DMS53 (cell line): ENCODE measurements at places on chromosomes 7 and 10.

- peak; percentile 88 for DNase-seq
Observed at GRCh38 chr10:5293691-5294550, 70.8 kb upstream of the UCN3 start.

DNA sequence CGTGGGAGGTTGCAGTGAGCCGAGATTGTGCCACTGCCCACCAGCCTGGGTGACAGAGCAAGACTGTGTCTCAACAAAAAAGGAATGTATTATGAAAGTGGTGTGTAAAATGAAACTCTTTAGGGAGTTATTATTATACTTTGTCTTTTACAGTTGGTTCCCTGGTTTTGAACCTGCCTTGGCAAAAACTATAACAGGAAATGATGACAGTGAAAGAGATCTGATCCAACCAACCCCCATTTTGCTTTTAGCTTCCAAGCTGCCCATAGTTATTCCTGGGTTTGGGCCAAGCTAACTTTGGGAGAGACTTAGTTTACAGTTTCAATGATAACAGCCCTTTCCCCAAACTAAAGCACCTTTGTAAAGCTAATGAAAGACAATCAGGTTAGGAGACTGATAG is 34.1 kb upstream of the NMT2 start:
- no peak for DNase-seq

- DNase-seq = no peak
Observed at GRCh38 chr10:30842185-30842584, 189.5 kb downstream of the ZNF438 start.

GRCh38 chr7:51847461-51848134 is 531.0 kb upstream of the COBL start:
- no peak for DNase-seq

GRCh38 chr10:60384708-60385398 is 4.8 kb downstream of the ANK3 start:
- DNase-seq = no peak

DNA sequence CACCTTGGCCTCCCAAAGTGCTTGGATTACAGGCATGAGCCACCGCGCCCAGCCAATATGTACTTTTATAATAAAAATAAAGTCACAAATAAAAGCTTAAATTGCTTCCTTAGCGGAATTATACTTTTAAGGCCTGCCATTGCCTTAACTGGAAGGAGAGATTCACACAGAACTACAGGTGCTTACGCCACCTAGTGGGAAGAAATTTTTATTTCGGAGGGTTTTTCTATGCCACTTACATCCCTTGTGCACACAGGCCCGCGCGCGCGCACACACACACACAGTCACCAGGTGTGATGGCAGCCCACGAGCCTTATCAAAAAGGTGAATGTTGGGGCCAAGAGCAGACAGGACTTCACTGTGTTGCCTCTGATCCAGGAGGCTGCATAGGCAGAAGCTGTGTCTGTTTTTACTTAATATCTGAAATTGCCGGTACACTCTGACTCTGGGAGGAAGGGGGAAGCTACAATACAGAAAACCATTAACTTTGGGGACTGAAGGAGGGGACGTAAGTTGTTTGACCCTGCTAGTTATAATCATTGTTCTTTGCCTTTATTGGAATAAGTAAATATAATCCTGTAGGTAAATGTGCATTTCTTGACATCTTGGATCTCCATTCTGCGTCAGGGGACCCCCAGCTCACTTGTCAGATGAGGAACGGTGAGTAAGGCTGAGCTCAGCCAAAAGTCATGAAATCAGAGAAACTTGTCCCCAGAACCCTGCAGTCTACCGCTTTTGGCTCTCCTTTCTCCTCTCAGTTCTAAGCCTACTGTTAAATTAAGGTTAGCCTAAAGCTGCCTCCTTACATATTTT is 87.1 kb downstream of the SLC16A9 start:
- peak; percentile 89 for DNase-seq

- no peak for DNase-seq
Observed at GRCh38 chr10:69470463-69471384, 19.5 kb downstream of the TSPAN15 start.

- no peak for DNase-seq
Observed at GRCh38 chr7:4129481-4130122, 552.5 kb upstream of the FOXK1 start.

GRCh38 chr10:89563861-89564478 is 28.6 kb upstream of the SLC16A12 start:
- peak; percentile 70 for DNase-seq

- DNase-seq = no peak
Observed at GRCh38 chr7:157877298-157878090, 540.7 kb downstream of the DNAJB6 start.

DNA sequence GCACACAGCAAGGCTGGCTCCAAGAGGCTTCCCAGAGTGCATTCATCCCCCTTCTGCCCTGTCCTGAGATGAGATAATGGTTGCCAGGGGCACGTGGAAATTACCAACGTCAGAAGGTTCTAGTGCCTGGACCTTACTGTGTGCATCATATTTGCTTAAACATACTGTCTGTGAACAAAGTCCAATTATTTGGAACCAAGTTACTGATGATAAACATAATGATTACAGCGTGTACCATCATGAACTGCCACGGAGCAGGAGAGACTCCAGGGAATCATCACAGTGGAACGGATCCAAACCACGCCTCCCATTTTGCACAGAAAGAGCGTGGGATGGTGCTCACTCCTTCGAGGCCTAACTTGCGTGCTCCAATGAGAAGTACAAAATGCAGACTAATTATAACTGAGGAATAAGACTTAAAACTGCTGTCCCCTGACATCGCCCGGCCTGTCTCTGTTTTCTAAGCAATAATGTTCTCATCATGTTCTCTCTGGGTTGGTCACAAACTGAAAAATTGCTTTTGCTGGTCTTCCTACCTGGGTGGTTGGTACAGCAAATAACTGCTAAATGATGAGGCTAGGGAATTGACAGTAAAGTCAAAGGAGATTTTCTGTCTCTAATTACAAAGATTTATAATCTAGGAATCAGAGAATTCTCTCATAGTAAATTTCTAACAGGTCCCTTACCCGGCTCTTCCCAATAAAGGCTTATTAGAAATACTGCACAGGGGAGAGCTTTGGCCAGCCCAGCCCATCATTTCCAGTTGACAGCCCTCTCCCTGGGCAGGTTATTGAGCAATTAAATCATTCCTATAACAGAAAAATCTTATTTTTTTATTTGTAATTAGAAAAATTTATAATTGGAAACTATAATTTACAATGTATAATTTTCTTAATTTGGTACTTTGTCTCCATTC is 182.2 kb downstream of the CAMK1D start:
- no peak for DNase-seq

GRCh38 chr10:15858861-15859281 is 1.4 kb downstream of the MINDY3 start:
- no peak for DNase-seq

- no peak for DNase-seq
Observed at GRCh38 chr10:34650156-34650555, 164.9 kb downstream of the PARD3 start.

GRCh38 chr7:117667456-117667855 is 187.6 kb downstream of the CFTR start:
- no peak for DNase-seq
